ENCODE measurements at places on chromosomes 3 and 15.

GRCh38 chr3:184781801-184782200, 30.2 kb upstream of the VPS8 start:
- DNase-seq = no peak

DNA sequence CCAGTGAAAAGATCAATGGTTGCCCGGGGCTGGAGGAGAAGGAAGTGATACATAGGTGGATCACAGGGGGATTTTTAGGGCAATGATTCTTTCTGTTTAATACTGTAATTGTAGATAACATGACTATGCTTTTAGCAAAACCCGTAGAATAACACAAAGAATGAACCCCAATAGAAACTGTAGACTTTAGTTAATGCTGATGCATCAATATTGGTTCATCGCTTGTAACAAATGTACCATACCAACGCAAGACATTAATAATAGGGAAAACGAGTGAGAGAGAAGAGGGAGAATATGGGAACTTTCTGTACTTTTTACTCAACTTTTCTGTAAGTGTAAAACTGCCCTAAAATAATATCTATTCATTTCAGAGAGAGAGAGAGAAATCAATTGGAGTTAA, 383.3 kb upstream of the ATP11B start:
- DNase-seq = no peak

DNA sequence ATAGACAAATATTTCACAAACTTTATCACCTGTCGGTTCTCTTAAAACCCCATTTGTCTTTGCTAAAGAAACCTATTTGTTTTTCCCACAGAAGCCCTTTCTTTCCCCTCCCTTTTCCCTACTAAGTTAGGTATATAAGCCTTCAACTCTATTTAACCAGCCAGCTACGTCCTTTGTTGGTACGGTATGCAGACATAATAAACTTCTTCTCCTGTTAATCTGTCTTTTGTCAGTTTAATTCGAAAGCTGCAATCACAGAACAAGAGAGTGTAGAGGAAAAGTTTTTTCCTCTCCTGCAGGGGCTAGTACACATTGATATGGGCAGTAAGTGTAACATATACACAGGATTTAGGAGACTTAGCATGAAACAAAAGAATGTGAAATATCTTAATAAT, 21.9 kb upstream of the C15orf39 start:
- DNase-seq = no peak

- DNase-seq = no peak
These were observed 255.1 kb upstream of the STT3B start for GRCh38 chr3:31277582-31277981.
